ENCODE measurements at places on chromosomes 6 and 20. TPM values are rescaled to one million over a fixed set of nuclear protein-coding genes. Genes with fewer than 3 reads are reported as not detected.

GRCh38 chr6:125884634-125885371, 71.8 kb upstream of the HINT3 start:
- H3K4me3 ChIP-seq = no peak overlapping the region
- H3K27me3 ChIP-seq = no peaks in the 10 kb centered on the region
- no peak overlapping the region for H3K27ac ChIP-seq
- H3K4me1 ChIP-seq = no peaks in the 10 kb centered on the region
- peaks cover 81% of the 10 kb centered on the region for H3K36me3 ChIP-seq

DNA sequence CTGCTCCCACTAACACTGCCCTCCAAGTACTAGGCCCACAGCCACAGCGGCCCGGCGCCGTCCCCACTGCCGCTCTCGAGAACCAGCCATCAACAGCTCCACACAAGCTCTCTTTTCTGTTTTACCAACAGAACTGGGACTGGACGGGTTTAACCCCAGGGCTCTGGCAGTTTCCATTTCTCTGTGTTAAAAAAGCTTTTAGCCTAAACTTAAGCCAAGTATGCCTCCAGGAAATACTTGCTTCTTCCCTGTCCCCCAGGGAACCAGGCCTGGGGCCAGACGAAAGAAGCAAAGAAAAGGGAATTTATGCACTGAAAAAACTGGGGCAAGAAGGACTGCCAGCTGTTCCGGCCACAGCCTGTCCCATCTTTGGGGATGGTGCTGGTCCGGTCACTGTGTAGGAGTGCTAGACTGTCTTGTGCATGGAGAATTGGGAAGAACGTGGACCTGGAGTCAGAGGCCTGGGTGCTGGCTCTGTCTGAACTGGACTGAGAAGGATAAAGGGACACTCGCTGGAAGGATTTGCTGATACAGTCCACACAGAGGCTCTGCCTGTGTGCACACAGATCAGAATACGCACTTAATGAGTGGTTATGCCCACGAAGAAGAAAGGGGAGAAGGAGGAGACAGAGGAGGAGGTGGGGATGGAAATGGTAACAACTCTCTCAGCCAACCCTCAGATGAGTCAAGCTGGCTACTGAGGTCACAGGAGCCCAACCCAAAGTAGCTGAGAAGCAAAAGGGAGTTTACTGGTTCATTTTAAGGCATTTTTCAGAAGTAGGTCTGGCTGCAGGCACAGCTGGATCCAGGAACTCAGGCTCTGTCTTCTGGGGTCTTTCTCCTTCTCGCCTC, 254.4 kb upstream of the PMEPA1 start:
- no peak overlapping the region for H3K4me3 ChIP-seq
- no peaks in the 10 kb centered on the region for H3K27me3 ChIP-seq
- DNase-seq = no peak
- no peaks in the 10 kb centered on the region for H3K4me1 ChIP-seq
- no peak overlapping the region for H3K27ac ChIP-seq
- H3K36me3 ChIP-seq = no peaks in the 10 kb centered on the region

The MBOAT1 gene
- 25.6 TPM for total RNA-seq

The FOXA2 gene
- total RNA-seq = not detected

- no peaks in the 10 kb centered on the region for H3K36me3 ChIP-seq
- no peaks in the 10 kb centered on the region for H3K4me1 ChIP-seq
- H3K4me3 ChIP-seq = no peak overlapping the region
- H3K27me3 ChIP-seq = no peaks in the 10 kb centered on the region
- H3K27ac ChIP-seq = no peak overlapping the region
Observed at GRCh38 chr6:43966853-43967718, 160.2 kb downstream of the MRPL14 start.

- peak overlapping the region; percentile 86 for H3K27ac ChIP-seq
- H3K4me1 ChIP-seq = peaks cover 71% of the 10 kb centered on the region
- no peaks in the 10 kb centered on the region for H3K36me3 ChIP-seq
Observed at GRCh38 chr20:47318586-47319516, 37.6 kb downstream of the ZMYND8 start.

DNA sequence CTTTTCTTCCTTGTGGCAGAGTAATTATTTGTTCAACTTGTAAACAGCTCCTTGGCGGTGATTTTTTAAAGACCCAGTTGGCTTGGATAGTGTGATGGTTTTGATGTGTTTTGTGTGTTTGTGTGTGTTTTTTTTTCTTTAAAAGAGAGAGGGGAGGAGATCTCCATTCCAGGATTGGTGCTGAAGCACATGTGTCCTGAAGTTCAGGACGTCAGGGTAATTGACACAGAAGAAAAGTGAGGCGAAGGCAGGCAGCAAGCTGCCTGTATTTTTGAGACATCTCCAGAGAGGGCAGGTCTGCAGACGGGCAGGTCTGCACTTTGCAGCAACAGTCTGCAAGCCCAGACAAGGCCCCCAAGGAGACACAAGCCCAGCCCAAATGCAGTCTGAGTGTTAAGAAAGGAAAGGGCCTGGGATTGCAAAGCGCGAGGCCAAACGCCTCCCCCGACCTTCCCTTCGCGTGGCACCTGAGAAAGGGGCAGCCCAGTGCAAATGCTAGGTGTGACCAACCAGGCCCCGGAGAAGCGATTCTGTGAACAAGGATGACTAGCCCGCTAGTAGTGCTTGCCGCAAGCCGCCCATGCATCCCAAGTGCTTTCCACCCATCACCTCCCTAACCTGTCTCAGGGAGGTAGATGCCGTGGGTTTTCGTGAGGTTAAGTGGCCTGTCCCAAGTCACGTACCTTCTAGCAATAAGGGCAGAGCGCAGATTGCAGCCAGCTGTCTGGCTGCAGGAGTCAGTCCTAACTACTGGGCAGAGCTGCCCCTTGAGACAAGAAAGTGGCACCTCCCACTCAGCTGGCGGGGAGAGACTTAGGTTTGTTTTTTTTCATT, 230.5 kb downstream of the ZMYND8 start:
- H3K4me1 ChIP-seq = peaks cover 36% of the 10 kb centered on the region
- H3K27me3 ChIP-seq = no peaks in the 10 kb centered on the region
- H3K27ac ChIP-seq = peak overlapping the region; percentile 94
- no peak overlapping the region for H3K4me3 ChIP-seq
- no peaks in the 10 kb centered on the region for H3K36me3 ChIP-seq

GRCh38 chr20:18611492-18611891, 23.6 kb downstream of the DTD1 start:
- H3K27ac ChIP-seq = no peak overlapping the region
- H3K36me3 ChIP-seq = peaks cover 17% of the 10 kb centered on the region
- no peak for DNase-seq

The FAM83C gene
- not detected for total RNA-seq

- DNase-seq = peak; percentile 40
- no peaks in the 10 kb centered on the region for H3K27me3 ChIP-seq
- no peaks in the 10 kb centered on the region for H3K36me3 ChIP-seq
- H3K4me3 ChIP-seq = no peak overlapping the region
- no peak overlapping the region for H3K27ac ChIP-seq
- no peaks in the 10 kb centered on the region for H3K4me1 ChIP-seq
Observed at GRCh38 chr20:62156592-62157386, 13.2 kb downstream of the SS18L1 start.

GRCh38 chr20:3238616-3239025, 369 bp downstream of the SLC4A11 start:
- no peaks in the 10 kb centered on the region for H3K36me3 ChIP-seq
- no peak for DNase-seq
- no peak overlapping the region for H3K27ac ChIP-seq
- peaks cover 74% of the 10 kb centered on the region for H3K27me3 ChIP-seq
- H3K4me3 ChIP-seq = peak overlapping the region; percentile 54

The PGC gene
- total RNA-seq = not detected

GRCh38 chr6:125798734-125799508, 8.2 kb downstream of the NCOA7 start:
- H3K36me3 ChIP-seq = peaks cover 14% of the 10 kb centered on the region
- H3K27ac ChIP-seq = no peak overlapping the region

DNA sequence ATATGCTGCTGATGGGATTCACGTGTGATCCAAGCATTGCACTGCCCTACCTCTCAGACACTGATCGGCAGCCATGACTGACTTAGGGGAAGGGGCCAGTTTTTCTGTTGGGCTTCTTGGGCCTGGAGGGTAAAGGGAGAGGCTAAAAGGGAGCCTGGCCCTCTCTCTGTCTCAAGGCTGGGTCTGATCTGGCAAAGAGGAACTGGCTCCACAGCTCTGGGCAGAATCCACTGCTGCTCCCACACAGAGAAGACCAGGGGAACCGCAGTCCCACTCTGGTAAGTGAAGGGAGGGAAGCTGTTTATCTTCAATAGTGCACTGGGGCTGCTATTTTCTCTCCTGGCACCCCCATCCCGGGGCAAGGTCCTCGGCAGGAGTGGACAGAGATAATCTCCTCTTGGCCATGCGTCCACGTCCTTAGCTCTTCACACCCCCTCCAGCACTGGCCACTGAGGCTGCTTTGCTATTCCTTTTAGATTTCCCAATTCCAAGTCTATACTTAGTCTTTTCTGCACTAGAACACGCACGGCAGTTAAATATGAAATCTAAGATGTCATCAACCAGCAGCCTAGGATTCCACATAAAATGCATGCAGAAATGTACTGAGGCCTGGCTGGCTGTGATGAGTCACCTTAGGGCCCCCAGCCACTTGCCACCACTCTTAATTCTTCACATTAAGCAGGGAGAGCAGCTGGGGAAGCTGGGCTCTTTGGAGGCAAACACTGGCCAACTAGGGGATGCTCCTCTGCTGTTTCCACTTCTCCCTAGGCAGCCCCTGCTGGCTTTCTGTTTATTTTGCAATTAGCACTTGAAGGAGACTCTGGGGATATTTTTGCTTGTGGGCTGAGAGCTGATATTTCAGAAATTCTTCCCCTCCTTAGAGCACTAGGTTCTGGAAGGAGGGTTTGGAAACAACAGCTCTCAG, 87.8 kb upstream of the ARMC2 start:
- no peaks in the 10 kb centered on the region for H3K4me1 ChIP-seq
- no peak for DNase-seq
- H3K27me3 ChIP-seq = no peaks in the 10 kb centered on the region
- no peak overlapping the region for H3K27ac ChIP-seq
- no peak overlapping the region for H3K4me3 ChIP-seq

DNA sequence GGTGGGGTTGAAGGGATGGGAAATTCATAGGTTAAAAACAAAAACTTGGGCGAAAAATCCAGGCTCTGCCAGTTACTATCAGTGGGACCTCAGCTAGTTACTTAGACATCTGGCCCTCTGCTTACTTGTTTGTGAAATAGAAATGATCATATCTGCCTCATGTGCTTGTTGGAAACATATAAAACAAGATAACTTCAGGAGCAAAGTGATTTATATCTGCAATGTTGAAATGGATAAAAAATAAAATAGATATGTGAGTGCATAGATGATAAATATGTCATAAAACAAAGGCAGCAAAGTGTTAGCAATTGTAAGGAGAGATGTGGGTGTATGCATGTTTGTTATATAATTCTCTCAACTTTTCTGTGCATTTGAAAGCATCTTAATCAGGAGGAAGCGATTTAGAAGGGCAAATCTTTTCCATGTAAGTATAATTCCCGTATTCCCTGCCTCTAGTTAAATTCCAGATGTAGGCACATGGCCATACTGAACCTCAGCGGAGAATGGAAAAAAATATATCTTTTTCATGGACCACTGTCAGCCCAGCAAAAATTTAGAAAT, 579.0 kb upstream of the FLRT3 start:
- no peak for DNase-seq
- H3K36me3 ChIP-seq = no peaks in the 10 kb centered on the region
- no peak overlapping the region for H3K4me3 ChIP-seq
- no peak overlapping the region for H3K27ac ChIP-seq

The PPIL6 gene
- 1.2 TPM for total RNA-seq

- H3K4me3 ChIP-seq = peak overlapping the region; percentile 42
- DNase-seq = no peak
- peak overlapping the region; percentile 97 for H3K27ac ChIP-seq
Observed at GRCh38 chr6:33248643-33248931, 23.1 kb downstream of the VPS52 start.

DNA sequence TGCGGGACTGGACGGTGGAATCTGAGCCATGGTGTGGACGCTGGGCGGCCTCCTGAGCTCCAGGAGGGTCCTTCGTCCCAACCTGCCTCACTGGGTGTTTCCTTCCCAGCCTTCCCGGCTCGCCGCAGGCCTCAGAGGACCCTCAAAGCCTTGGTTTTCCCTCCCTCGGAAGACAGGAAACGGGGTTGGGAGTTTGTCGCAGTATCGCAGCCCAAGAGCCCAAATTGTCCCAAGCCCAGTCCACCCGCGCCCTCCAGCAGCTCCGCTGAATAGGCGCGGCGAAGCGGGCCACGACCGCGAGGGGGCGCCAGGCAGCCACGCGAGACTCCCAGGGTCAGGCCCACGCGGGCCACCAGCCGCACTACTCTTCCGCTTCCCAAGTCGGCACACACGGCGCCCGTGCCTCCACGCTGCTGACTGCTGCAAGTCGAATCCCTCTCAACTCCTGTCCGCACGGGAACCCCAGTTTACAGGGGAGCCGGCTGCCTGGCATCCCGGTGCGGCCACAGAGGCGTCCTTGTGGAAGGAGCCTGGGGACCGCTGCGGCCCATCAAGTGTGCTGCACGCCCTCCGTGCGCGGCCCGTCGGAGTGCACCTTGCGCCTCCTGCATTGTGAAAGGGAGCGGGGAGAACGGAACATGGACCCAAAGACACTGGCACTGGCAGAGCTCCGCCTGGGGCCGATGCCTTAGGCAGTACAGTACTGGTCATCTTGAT, 40.4 kb upstream of the HMGA1 start:
- peak overlapping the region; percentile 39 for H3K27ac ChIP-seq
- no peaks in the 10 kb centered on the region for H3K36me3 ChIP-seq
- peak; percentile 78 for DNase-seq

The MLIP gene
- total RNA-seq = 383 TPM

The SDHAF4 gene
- 13.6 TPM for total RNA-seq

DNA sequence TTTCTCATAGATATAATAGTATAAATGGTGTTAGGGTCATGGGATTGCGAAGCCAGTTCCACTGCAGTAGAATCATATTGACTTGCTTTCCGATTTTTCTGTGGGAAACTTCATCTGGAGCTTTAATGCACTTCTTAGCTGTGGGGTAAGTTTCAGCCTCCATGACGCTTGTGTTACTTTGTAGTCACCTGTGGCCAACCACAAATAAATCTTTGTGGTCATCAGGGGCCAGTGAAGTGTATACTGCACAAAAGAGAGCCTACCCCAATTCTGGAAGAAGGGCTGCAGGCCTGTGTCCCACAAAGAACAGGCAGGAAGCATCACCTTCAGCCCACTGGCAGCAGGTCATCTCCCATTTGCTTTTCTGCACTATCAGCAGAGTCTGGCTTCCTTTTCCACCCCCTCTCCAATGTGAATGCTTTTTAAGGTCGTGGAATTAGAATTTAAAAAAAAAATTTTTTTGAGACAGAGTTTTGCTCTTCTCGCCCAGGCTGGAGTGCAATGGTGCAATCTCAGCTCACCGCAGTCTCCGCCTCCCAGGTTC, 32.0 kb downstream of the MTHFD1L start:
- no peak for DNase-seq
- H3K27me3 ChIP-seq = no peaks in the 10 kb centered on the region
- H3K4me3 ChIP-seq = no peak overlapping the region

GRCh38 chr6:144632266-144632665, 347.1 kb downstream of the UTRN start:
- no peak overlapping the region for H3K27ac ChIP-seq
- DNase-seq = no peak
- no peaks in the 10 kb centered on the region for H3K36me3 ChIP-seq
- H3K27me3 ChIP-seq = no peaks in the 10 kb centered on the region

DNA sequence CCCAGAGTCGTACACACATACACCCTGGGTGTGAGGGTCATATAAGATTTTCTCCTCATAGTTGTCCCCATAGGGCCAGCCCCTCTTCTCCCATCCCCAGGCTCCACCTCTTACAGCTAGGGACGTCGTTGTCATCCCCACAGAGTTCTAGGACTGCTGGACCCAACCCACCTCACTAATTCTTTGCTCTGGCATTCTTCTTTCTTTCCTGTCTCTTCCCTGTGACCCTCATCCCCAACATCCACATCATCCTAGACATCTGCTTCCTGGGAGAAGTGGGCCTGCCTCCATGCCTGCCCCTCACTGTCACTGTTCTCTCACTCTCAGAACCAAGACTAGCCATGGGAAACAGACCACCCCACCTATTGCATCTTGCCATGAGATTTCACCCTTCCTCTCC, 1.1 kb downstream of the PSMF1 start:
- H3K4me1 ChIP-seq = no peaks in the 10 kb centered on the region
- H3K36me3 ChIP-seq = no peaks in the 10 kb centered on the region

Data from tibial nerve (tissue), 4 donors.